ENCODE measurements at places on chromosomes 4 and X.

GRCh38 chr4:34198966-34199365 lies 2045.3 kb downstream of the ARAP2 start:
- no peak for DNase-seq

GRCh38 chrX:120755066-120755846 lies 120.4 kb downstream of the CT47B1 start:
- DNase-seq = peak; percentile 8

- DNase-seq = no peak
These were observed 54.3 kb upstream of the TET2 start for GRCh38 chr4:105092356-105092755.

DNA sequence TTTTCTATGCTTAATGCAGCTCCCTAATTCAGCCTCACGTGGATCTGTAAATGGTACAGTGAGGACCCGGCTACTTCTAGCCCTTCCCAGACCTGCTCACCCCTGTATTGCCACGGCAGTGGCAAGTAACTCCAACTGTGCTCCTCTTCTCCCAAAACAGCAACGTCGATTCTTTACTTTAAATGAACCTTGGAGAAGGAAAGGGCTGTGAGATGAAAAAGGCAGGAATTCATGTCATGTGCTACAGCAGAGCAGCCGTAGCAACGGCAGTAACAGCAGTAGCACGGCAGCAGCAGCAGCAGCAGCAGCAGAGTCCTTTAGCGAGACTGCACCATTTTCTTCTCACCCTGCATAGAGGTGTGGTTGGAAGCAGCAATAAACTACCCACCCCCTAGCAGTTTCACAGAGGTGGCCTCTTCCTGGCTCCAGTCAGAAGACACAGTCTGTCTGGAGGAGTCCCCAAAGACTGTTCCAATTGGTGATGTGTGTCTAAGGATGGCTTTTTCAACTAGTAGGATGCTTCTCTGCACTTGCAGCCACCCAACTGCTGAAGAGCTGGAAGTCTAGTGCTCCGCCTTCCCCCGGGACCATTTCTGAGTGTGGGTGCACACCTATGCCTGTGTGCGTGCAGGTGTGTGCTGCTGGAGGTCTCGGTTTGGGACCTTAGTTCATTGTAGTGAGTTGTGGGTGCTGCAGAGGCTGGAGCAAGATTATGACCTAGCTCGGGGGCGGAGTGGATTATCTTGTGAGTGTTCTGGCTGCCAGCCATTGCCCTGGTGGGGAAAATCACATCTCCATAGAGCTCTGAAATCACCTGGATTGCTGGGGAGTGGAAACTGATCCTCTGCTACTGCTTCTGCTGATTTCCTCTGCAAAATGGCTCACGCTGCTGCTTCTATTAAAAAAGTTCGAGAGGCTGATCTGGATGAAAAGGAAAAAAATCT lies 67.2 kb downstream of the ANK2 start:
- no peak for DNase-seq

All from CD4-positive, alpha-beta T cell treated with Interleukin-6 at 100 ng/mL for 8 hours (primary cell).